Panc1 (cell line): ENCODE measurements at places on chromosomes 4 and X. TPM values are rescaled to one million over a fixed set of nuclear protein-coding genes. Genes with fewer than 3 reads are reported as not detected.

The RIPPLY1 gene
- total RNA-seq = not detected

The PLP1 gene
- 0.13 TPM for total RNA-seq

DNA sequence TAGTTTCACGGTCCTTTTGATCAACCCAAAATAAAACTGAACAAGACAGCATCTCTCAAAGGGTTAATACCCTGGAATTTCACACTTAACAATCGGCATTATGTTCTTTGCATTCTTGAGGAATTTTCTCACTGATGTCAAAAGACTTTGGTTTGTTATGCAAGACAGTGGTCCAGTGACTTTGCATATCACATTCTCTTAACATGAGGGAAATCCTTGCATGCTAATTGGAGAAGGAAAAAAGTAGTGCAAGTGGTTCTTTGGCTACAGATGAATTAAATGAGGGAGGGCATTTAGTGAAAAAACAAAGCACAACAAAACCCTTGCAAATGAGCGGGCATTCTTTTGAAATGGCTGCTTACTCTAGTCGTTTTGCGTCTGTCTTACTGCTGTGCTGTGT is 105.1 kb upstream of the LIMCH1 start:
- no peaks in the 10 kb centered on the region for H3K4me1 ChIP-seq
- no peak overlapping the region for H3K27ac ChIP-seq
- DNase-seq = no peak
- no peaks in the 10 kb centered on the region for H3K36me3 ChIP-seq

GRCh38 chrX:64427281-64427680 is 32.0 kb upstream of the MTMR8 start:
- no peaks in the 10 kb centered on the region for H3K36me3 ChIP-seq
- H3K27ac ChIP-seq = no peak overlapping the region
- no peaks in the 10 kb centered on the region for H3K27me3 ChIP-seq
- no peak overlapping the region for H3K4me3 ChIP-seq
